Activated T-cell treated with anti-CD3 and anti-CD28 coated beads, Interleukin-2, amount 50 U/mL, for 24 hours (primary cell): ENCODE measurements at places on chromosomes 4 and X.

GRCh38 chrX:110159865-110160264 lies 157.0 kb downstream of the TMEM164 start:
- DNase-seq, result no peak

- no peak for DNase-seq
These were observed 64.9 kb downstream of the CD99L2 start for GRCh38 chrX:150833454-150834056.

DNA sequence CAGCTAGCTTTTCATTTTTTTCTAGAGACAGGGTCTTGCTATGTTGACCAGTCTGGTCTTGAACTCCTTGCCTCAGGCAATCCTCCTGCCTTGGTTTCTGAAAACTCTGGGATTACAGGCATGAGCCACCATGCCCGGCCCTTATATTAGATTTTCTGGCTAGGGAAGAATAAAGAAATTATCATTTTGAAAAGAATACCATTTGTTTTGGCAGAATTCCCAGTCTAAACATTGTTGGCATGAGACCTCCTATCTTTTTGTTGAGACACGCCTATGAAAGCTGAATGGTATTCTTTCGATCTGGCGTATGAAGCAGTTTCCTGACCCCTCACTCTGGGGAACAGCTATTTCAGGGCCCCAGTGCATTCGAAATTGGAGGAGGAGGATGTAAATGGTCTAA lies 107.0 kb downstream of the REPS2 start:
- no peak for DNase-seq

GRCh38 chrX:40439625-40440532 lies 140.9 kb upstream of the ATP6AP2 start:
- DNase-seq, result no peak

DNA sequence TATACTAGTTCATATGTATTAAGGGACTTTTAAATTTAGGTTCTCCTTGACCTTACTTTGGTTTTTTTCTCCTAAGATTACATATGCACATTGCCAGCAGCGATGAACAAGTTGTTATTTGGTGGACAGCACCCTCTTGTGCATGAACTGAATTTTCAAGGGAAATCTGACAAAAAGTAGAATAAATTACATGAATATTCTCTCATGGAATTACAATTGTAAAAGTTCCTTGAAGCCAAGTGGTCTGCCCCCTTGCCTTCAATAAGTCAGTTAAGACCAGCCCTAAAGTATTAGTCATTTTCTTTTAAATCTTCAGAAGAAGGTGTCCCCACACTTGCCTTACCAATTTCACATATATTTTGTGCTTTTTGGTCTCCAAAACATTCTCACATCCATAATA lies 30.7 kb upstream of the SMARCA5 start:
- no peak for DNase-seq

DNA sequence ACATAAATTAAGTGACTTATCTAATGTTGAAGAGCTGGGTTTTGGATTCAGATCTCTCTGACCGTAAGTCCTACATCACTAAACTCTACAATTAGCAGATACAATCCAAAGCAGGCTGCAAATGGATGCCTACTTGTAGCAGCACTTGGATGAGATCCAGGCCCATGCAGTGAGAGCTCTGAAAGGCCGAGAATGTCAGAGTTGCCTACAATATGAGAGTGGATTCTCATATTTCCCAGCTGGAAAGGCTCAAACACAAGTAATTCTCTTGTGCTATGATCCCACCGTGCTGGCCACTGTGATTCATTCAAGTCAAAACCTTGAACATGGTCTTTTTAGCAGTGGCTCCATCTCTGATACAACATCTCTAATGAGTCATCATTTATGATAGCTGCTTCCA lies 125.4 kb upstream of the CHRDL1 start:
- DNase-seq, result no peak

- DNase-seq, result no peak
These were observed 108.3 kb upstream of the USP9X start for GRCh38 chrX:40976981-40977380.

DNA sequence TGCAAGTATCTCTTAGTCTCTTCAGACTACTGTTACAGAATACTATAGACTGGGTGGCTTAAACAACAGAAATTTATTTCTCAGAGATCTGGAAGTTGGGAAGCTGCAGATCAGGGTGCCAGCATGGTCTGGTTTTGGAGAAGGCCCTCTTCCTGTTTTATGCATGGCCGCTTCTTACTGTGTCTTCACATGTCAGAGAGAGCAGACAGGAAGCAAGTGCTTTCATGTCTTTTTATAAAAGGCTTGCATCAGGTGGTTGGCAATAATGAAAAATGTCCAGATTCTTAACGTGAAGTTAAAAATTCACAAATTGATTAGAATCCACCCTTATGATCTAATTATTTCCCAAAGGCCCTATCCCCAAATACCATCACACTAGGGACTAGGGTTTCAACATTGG lies 284.9 kb downstream of the RPA4 start:
- DNase-seq, result no peak

DNA sequence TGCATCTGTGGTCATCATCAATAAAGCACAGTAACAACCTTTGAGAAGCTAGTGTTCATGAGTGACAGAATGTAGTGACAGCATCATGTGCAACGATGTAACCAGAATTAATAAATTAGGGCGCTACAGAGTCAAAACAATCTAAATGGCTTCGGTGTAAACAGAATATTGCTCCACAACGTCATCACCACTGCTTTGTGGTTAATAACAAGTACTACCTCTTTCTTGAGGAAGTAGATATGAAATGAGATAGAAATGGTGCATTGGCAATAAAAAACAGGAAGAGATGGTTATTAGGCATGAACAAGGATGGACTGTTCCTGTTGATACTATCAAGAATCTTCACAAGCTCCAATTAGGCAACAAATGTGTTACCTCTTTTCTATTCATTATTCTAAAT lies 8.7 kb upstream of the PDHA2 start:
- DNase-seq, result no peak

DNA sequence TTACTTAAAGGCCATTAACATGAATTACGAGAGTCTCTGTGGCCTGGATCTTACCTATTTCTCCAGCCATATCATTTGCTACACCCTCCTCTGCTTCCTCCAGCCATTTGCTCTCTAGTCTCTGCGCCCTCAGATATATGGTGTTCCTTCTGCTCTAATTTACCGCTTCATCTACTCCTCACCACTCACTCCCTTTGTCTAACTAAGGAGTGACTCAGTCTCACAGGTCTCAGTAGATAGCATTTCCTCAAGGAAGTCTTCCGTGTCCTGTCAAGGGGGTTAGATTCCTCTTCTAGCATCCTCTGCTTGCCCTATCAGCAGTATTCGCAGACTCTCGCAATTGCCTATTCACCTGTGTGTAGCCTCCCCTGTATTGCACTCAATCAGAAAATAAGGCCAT lies 892.1 kb upstream of the INTU start:
- DNase-seq, result no peak

- no peak for DNase-seq
These were observed 57.1 kb downstream of the MAML3 start for GRCh38 chr4:140096921-140097320.

DNA sequence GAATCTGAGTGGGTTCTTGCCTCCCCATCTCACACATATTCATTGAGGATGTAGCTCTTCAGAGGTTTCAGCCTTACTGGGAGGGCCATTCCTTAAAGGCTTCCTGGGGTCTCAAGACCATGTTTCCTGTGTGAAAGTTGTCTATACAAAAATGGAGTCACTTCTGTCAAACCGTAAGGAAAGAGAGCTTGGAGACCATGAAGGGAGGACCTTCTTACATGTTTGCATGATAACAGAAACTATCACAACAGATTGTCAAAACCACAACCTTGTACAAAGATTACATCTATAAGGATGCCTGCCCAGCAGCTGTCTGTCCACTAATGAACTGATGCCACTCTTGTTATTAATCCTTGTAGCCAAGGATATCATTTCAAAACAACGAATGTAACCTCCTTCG lies 139.3 kb downstream of the PDE5A start:
- DNase-seq, result no peak

GRCh38 chr4:40648742-40649281 lies 19.1 kb upstream of the RBM47 start:
- DNase-seq, result no peak

- DNase-seq, result no peak
These were observed 9.7 kb upstream of the CDKN2AIP start for GRCh38 chr4:183434666-183435190.
